Activated T-cell treated with anti-CD3 and anti-CD28 coated beads, Interleukin-2, amount 50 U/mL, for 72 hours (primary cell): ENCODE measurements at places on chromosomes 16 and 17. TPM values are rescaled to one million over a fixed set of nuclear protein-coding genes. Genes with fewer than 3 reads are reported as not detected.

The ATXN1L gene
- total RNA-seq, result 21.7 TPM

The UMOD gene
- total RNA-seq, result not detected

The CDH16 gene
- total RNA-seq, result not detected

The TBC1D3G gene
- 7.2 TPM for total RNA-seq

The PYDC1 gene
- total RNA-seq, result not detected

The C17orf58 gene
- 16.2 TPM for total RNA-seq

The MED31 gene
- 8.8 TPM for total RNA-seq

The TVP23A gene
- not detected for total RNA-seq

The ITGB3 gene
- total RNA-seq, result not detected

The SDK2 gene
- 0.26 TPM for total RNA-seq

The TRIM37 gene
- 26.3 TPM for total RNA-seq

The TBC1D3 gene
- total RNA-seq, result not detected

The CCL7 gene
- not detected for total RNA-seq

The OR2C1 gene
- not detected for total RNA-seq

The CYB561 gene
- total RNA-seq, result 10.2 TPM

The CHST5 gene
- total RNA-seq, result not detected

The ALOX15B gene
- 0.14 TPM for total RNA-seq

The OTOA gene
- 0.58 TPM for total RNA-seq

The GRAP gene
- total RNA-seq, result 9.7 TPM

The EVI2B gene
- 28.0 TPM for total RNA-seq

The SPATA22 gene
- total RNA-seq, result not detected

The CKLF gene
- total RNA-seq, result 163 TPM

The MIEF2 gene
- 7.8 TPM for total RNA-seq

The KRT28 gene
- total RNA-seq, result not detected

The NT5C3B gene
- 34.9 TPM for total RNA-seq

The TOM1L1 gene
- 1.00 TPM for total RNA-seq

The EFCAB5 gene
- 0.81 TPM for total RNA-seq

The CD300A gene
- total RNA-seq, result 3.9 TPM

The TSPOAP1 gene
- total RNA-seq, result 55.3 TPM

The SCNN1G gene
- total RNA-seq, result not detected

The KRTAP2-2 gene
- total RNA-seq, result not detected

The KRTAP4-3 gene
- total RNA-seq, result not detected

The GGT6 gene
- not detected for total RNA-seq

The CACNA1H gene
- 0.48 TPM for total RNA-seq

The ACSM5 gene
- not detected for total RNA-seq

The TMEM94 gene
- 70.7 TPM for total RNA-seq

The DNASE1L2 gene
- total RNA-seq, result 1.1 TPM

The HS3ST3A1 gene
- 1.5 TPM for total RNA-seq

The CA10 gene
- not detected for total RNA-seq

The HAS3 gene
- total RNA-seq, result 1.2 TPM

The LPCAT2 gene
- 1.5 TPM for total RNA-seq

The SLC2A4 gene
- 0.07 TPM for total RNA-seq

The TP53TG3C gene
- not detected for total RNA-seq

The ATP2C2 gene
- 0.07 TPM for total RNA-seq

The CLEC18A gene
- total RNA-seq, result 2.2 TPM

The TNFRSF17 gene
- total RNA-seq, result not detected

The DYNLRB2 gene
- total RNA-seq, result not detected
